ENCODE measurements at places on chromosomes 5 and 9.

DNA sequence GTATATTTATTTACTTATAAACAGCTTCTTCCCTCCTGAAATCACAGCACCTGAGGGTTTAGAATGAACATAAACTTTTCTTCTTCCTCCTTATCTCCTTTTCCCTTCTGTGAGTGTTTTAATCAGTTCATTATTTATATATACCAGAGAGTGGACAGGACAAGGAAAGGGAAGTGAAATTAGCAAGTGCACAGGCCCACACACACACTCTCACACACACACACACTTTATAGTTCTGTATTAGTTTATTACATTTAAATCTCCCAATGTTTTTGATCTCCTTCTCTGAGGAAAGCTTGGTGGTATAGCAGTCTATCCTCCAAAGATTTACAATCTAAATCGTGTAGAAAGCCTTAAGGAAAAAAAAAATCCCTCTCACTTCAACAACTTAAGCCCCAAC, 353.5 kb downstream of the NDUFS4 start:
- no peak for DNase-seq

GRCh38 chr5:5018578-5018970, 121.6 kb upstream of the ADAMTS16 start:
- DNase-seq, result no peak

DNA sequence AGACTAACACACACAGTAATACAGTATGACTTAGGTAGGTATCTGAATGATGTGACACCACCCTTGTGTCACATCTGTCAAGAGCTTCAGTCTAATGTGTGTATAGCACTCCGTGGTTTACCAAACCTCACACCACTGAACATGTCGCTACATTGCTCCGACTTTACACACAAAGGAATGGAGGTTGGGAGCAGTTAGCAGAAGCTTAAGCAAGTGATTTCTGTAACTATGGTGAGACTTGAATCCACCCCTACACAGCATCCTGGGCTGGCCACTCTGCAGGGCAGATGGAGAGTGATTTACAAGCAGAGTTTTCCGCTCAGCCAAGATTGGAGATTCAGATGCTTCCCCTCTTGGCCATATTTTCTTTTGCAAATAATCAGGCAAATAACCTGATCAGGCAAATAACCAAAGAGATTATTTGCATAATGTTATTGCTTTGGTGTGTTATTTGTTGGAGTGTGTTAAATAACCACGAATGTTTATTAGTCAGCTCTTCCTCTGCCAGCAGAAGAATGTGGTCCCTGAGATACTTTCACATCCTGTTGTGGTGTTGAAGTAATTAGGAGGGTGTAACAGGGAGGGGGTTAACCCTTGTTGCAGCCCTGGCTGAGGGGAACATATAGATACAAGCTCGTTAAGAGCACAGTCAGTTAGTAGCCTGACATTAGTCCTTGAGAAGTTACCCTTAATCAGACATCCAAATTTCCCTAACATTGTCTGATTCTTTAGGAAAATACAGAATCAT, 92.8 kb downstream of the SNX18 start:
- no peak for DNase-seq

DNA sequence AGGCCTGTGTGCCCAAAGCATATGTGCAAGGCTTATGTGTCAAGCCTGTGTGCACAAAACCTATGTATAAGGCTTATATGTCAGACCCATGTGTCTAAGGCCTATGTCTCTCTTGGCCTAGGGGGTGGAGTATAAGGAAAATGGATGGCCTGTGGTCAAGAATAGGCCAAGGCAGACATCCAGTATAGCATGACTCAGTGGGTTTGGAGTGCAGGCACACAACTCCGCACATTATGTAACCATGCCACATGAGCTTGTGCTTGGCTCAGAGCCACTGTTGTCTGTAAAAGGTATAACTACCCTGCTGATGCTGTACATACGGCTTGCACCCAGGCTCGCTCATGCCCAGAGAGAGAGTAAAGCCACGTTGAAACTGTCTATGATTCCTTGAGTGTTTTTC, 626.4 kb upstream of the NUDT12 start:
- DNase-seq, result no peak

DNA sequence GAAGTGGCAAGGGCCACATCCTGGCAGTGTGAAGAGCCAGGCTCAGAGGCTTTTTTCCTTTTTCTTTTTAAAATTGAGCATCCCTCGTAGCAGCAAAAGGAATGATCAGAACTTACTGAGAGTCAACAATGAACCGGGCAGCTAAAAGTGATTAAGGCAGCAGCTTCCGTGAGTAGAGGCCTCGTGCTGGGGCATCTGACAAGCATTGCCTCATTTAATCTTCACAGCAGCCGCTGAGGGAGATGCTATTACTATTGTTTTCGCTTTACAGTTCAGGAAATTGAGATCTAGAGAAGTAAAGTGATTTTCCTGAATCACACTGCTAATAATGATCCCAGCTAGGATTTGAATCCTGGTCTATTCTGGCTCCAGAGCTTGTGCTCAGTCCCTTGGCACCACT, 30.7 kb upstream of the PTGS1 start:
- no peak for DNase-seq

GRCh38 chr9:136512651-136513071, 29.8 kb upstream of the SEC16A start:
- DNase-seq, result no peak

DNA sequence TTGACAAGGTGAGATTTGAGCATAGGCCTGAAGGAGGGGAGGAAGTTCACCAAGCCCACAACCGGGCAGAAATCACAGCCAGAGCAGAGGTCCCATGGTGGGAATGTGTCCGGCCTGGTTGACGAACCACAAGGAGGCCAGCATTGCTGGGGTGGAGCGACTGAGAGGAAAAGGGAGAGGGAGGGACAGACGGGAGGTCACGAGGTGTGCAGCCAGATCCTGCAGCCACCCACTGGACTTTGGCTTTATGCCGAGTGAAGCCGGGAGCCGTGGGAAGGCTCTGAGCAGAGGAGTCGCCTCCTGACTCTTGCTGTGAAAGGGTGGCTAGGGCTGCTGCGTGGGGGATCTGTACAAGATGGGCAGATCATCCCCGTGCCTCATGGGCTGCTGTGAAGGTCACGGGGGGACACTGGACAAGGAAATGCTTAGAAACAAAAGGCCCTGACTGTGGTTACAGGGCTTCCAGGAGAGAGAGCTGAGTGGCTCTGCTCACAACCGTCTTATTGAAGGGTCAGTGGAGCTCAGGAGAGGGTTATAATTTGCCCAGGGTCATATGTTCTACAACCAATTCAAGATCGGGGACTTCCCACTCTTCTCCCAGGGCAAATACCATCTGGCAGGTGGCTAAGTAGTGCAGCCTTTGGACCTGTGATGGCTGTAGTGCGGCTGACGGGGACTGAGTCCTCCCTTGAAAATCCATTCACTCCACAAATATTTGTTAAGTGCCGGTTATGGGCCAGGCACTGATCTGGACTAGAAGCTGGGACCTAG, 15.6 kb upstream of the CD74 start:
- no peak for DNase-seq

DNA sequence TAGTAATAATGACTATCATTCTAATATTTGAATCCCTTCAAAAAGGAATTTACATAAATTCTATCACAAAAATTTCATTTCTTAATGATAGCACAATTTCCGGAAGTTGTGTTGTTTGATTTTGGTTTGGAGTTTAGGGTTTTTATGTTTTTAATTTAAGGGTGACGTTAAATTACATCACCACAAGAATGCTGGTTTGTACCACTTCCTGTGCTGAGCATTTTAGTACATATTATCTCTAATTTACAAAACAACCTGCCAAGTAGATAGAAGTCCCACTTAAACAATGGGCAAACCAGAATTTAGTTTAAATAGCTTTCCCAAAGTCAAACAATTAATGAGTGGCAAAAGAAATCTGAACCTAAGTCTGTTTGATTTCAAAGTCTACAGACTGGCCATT, 63.4 kb downstream of the DENND1A start:
- no peak for DNase-seq

- no peak for DNase-seq
These were observed 1.6 kb downstream of the BSPRY start for GRCh38 chr9:113350937-113351336.

GRCh38 chr9:114691046-114691955, 9.3 kb upstream of the TEX48 start:
- DNase-seq, result peak; percentile 30

DNA sequence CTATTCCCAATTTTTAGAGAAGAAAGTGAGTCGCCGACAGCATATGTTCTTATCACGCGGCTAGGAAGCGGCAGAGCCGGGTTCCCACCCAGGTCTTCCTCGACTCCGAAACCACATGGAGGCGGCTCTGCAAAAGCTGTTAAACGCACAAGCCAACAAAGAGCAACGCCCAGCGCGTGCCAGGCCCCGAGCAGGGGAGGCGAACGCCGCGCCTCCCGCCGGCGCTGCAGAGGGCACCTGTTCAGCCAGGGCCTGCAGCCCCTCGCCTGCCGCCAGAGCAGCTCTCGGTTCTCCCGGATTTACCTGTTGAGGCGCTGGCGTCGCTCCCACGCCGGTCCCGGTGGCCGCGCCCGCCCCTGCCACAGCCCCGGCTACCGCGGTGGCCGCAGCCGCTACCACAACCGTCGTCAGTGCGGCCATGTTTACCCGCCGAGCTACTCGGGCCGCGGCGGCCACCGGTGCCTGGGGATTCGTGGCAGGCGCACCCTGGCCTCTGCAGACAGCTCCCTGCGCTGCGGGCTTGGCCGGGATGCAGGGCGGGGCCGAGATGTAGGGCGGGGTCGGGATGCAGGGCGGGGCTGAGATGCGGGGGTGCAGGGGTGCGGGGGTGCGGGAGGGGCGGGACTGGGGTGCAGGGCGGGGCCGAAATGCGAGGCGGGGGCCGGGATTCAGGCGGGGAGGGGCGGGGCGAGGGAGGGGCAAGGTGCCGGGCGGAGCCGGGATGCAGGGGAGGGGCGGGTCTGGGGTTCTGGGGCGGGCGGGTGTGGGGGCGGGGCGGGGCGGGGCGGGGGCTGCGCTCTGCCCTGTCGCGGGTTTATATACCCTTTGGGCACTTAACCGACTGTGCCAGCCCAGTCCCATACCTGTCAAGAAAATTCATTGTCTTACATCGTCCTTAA, at the start of gene CCDC112:
CCDC112 (minus strand) TSS at position 531 of the 899 bp plus-strand sequence; CDS start at position 420, 111 bp downstream.
- peak; percentile 57 for DNase-seq

DNA sequence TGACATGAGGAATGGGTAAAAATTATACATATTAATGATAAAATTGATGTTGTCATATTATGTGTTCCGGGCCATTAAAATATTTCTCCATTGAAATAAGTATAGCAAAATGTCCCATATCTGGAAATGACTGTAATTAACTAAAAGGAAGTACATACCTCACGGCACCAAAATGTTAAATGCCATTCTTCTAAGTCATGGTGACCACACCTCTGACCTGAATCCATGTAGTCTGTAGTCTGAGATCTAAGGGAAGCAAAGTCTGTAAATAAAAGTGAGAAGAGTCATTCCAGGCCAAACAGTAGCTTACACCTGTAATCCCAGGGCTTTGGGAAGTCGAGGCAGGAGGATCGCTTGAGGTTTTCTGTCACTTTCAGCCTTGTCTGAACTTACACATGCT, 8.7 kb upstream of the GDA start:
- DNase-seq, result no peak

- DNase-seq, result no peak
These were observed 281.6 kb downstream of the PTPRD start for GRCh38 chr9:10331157-10331556.

DNA sequence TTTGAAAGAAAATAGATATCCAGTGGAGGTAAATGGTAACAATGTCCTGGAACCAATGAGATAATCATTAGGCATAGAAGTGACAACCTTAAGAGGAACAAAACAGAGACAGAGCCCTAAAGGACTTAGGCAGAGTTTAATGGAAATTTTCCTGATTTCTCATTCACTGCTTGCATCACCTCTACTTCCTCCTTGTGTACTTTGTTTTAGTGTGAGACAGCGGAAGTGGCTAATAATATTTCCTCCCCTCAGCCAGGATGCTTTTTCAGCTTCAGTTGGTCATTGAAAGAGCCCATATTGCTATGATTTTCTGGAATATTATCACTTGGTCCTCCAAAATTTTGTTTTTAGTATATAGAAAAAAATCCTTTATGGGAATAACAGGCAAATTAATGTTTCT, 153.4 kb upstream of the MPDZ start:
- no peak for DNase-seq

- DNase-seq, result no peak
These were observed 21.3 kb downstream of the C5orf58 start for GRCh38 chr5:170254056-170254455.

GRCh38 chr5:7803937-7804336, 47.0 kb downstream of the CFAP90 start:
- no peak for DNase-seq

DNA sequence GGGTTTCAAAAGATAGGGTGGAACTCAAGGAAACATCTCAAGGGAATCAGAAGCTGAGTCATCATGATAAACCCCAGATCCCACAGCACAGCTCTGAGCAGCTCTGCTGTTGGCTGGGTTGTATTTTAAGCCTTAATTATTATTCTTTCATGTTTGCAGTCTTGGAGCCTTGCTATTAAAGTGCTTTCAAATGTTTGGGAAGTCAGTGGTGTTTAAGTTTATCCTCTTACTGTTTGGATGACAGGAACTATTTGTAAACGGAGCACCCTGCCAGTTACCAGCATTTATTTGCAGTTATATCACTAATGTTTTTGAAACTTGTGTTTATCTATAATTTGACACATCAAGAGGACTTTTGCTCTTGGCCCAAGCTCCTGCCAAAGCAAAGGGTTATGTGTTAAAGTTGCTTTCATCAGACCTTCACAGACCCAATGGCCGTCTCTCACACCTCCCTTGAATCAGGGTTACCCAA, 141.1 kb upstream of the SPDL1 start:
- DNase-seq, result no peak

DNA sequence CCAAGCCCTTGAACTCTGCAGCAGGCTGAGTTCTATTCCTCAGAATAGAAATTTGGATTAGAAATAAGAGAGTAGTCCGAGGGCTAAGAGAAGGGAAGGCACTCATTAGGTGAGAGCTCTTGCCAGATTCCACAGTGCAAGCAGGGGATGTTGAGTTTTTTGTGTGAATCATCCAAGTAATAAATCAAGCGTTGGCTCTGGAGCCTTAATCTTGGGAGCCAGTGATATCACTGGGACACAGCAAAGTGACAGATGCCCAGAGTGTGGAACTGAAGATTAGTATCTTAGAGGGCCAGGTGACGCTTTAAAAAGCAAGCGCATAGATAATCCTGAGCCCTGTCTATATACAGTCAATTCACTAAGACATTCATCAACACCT, 60.3 kb downstream of the FOXD1 start:
- DNase-seq, result no peak

- DNase-seq, result no peak
These were observed 316.4 kb downstream of the NR3C1 start for GRCh38 chr5:143086908-143087637.

DNA sequence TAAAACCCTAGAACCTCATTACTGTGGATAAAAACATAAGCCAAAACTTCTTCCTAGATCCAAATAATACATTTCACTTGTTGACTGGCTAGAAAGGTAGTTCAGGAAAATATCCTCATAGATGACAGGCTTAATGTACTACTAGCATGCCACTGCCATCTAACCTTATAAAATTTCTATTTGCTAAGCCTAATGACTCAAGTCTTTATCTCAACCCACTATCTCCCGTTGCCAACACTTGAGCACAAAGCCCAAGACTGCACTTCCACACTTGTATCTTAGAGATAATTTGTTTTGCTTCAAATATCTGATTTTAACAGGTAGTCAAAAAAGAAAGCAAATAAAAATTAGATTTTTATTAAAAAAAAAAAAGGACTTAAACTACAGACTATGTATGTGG, 42.7 kb downstream of the FBXL17 start:
- no peak for DNase-seq

Measured in stimulated activated CD4-positive, alpha-beta T cell treated with anti-CD3 and anti-CD28 coated beads, Interleukin-1b, Interleukin-23, amount 100 ng/mL, for 1 hour (primary cell).